Esophagus muscularis mucosa (tissue), 4 donors: ENCODE measurements at places on chromosomes 16 and 17. TPM values are rescaled to one million over a fixed set of nuclear protein-coding genes. Genes with fewer than 3 reads are reported as not detected.
A peak's percentile ranks its signal among the peaks of the same experiment; 100 is the strongest.

HCRT gene
- total RNA-seq: not detected

DNA sequence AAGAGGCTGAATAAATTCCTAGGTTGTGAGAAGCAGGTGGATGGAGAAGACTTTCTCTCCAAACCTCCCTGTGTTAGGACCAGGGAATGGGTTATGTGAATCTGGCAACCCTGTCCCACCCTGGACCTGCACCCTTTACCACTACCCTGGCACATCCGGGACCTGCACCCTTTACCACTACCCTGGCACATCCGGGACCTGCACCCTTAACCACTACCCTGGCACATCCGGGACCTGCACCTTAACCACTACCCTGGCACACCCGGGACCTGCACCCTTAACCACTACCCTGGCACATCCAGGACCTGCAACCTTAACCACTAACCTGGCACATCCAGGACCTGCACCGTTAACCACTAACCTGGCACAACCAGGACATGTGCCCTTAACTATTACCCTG, 207.0 kb upstream of the CACNG3 start:
- no peaks in the 10 kb centered on the region for H3K27me3 ChIP-seq
- H3K27ac ChIP-seq: no peak overlapping the region
- no peaks in the 10 kb centered on the region for H3K36me3 ChIP-seq
- no peaks in the 10 kb centered on the region for H3K4me1 ChIP-seq
- H3K4me3 ChIP-seq: no peak overlapping the region

DNA sequence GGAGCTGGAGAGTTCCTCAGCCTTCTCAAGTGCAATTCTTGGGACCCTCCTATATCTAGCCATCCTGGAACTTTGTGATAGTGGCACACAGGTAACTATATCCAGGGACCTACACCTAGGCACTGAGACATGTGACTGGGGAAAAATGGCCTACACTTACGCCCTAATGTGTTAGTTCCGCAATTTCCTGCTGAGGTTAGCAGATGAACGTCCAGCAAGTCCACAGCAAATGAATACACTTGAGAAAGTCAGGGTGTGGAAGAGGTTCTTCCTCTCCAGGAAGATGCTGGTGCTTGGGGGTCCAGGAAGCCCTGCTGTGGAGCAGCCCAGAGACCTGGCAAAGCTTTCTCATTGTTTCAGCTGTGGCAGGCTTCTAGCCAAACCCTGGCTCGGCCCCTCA, 20.8 kb downstream of the PIK3R5 start:
- H3K27ac ChIP-seq: no peak overlapping the region
- DNase-seq: no peak
- no peaks in the 10 kb centered on the region for H3K36me3 ChIP-seq
- H3K27me3 ChIP-seq: peaks cover 38% of the 10 kb centered on the region
- H3K4me1 ChIP-seq: no peaks in the 10 kb centered on the region
- no peak overlapping the region for H3K4me3 ChIP-seq

GRCh38 chr16:30775131-30775391, 11.9 kb downstream of the ZNF629 start:
- H3K27me3 ChIP-seq: no peaks in the 10 kb centered on the region
- H3K27ac ChIP-seq: peak overlapping the region; percentile 86
- H3K36me3 ChIP-seq: peaks cover 50% of the 10 kb centered on the region
- peaks cover 50% of the 10 kb centered on the region for H3K4me1 ChIP-seq
- no peak for DNase-seq

- H3K27me3 ChIP-seq: no peaks in the 10 kb centered on the region
- no peak overlapping the region for H3K27ac ChIP-seq
- H3K4me1 ChIP-seq: no peaks in the 10 kb centered on the region
- no peak overlapping the region for H3K4me3 ChIP-seq
Observed at GRCh38 chr17:76331083-76331482, 22.6 kb downstream of the PRPSAP1 start.
